ENCODE measurements at places on chromosomes 12 and 14.

DNA sequence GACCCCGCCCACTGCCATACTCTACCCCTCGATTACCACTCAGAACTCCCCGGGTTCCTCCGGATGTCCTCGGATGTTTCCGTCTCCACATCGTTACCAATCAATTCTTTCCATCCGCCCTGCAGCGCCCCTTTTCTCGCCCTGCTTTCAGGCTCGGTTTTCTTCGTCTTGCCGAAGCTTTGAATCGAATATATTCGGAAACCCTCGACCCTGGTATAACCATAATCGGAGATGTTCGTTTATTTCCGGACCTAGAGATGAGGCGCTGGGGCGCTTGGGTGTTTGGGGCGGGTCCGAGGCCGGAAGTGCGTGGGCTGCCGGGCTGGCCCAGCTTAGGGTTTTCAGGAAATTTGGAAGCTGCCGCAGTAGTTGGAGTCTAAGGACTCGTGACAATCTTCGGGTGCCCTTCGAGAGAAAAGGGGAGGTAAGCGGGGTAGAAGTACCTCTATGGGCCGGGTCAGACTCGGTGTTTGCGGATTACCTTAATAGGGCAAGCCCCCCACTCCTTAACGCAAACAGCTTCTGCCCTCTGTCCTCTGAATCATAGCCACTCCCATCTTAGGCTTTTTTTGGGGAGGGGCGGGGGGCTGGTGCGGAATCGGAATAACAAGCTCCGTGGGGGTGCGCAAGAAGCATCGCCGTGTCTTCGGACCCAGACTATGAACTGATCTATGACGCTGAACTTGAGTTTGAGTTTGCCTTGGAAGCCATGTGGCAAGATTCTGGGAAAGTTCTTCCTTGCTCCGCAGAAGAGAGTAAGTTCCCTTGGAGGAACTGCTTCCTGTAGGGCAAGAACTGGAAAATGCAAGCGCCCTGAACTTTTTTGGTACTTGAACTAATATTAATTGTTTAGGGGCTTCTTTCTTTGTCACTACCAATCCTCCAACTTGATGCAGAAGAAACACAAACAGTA lies at the start of gene C14orf119:
Gene C14orf119 (plus strand): TSS at position 310 of the 913 bp plus-strand sequence. CDS start 2,154 bp downstream, outside the sequence.
- peak; percentile 99 for DNase-seq

GRCh38 chr12:45794422-45794821 lies 64.9 kb downstream of the ARID2 start:
- no peak for DNase-seq

GRCh38 chr12:19451196-19451595 lies 11.9 kb downstream of the AEBP2 start:
- no peak for DNase-seq

- DNase-seq: peak; percentile 58
Measured at GRCh38 chr12:6370994-6371754, 4.2 kb downstream of the SCNN1A start.

- DNase-seq: no peak
Measured at GRCh38 chr14:45222485-45223262, 30.3 kb downstream of the MIS18BP1 start.

GRCh38 chr12:31263661-31264060 lies 62.3 kb downstream of the SINHCAF start:
- DNase-seq: no peak

GRCh38 chr14:92542766-92543554 lies 29.4 kb downstream of the RIN3 start:
- DNase-seq: no peak

- no peak for DNase-seq
Measured at GRCh38 chr12:7175493-7175892, 14.0 kb upstream of the PEX5 start.

GRCh38 chr14:72597252-72598233 lies 296.4 kb downstream of the DPF3 start:
- DNase-seq: no peak

- no peak for DNase-seq
Measured at GRCh38 chr12:110860833-110861296, 14.1 kb downstream of the CCDC63 start.

DNA sequence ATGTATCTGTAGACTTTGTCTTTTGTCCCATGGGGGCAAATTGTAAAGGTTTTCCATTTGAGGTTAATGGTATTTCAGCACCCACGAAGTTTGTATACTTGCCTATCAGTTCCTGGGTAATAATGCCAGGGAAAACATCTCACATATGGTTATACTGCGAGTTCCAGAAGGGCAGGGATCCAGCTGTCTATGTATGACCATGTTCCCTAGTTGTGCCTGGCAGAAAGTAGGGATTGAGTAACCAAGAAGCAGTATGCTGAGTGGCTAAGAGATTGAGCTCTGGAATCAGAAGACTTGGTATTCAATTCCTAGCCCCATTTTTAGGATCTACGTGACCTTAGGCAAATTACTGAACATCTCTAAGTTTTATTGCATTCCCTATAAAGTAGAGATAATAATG lies 173.2 kb upstream of the PWP1 start:
- DNase-seq: no peak

DNA sequence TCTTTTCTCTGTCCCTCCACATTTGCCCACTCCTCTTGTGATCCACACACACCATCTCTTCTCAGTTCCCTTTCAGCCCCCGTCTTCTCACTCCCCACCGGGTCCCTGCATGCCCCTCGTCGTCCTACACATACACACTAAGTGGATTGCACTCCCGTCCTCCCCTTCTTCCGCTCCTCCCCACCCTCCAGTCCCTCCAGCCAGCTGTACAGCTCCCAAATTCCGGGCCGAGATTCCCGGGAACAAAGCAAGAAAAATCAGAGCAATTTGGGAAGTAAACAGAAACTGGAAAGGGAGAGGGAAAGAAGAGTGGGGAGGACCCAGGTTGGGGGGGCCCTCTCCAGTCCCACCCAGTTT lies 282 bp upstream of the IGFBP6 start:
- DNase-seq: no peak

DNA sequence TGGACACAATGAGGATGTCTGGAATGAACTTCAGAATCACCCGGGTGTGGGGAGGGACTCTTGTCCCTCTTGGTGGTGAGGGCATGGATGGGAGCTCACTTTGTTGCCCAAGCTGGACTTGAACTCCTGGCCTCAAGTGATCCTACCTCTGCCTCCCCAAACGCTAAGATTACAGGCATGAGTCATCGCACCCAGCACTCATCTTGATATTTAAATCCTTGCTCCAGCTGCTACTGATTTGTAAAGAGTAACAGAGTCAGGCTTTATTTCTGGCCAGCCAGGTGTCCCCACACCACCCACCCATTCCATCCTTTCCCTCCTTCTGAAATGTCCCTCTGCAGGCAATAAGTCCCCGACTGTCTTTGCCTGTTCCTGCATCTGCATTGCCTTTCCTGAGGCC lies 4.9 kb downstream of the DDX54 start:
- no peak for DNase-seq

- DNase-seq: no peak
Measured at GRCh38 chr12:64735442-64735841, 23.8 kb downstream of the GNS start.

GRCh38 chr14:78946949-78947348 lies 776.8 kb downstream of the NRXN3 start:
- DNase-seq: no peak

DNA sequence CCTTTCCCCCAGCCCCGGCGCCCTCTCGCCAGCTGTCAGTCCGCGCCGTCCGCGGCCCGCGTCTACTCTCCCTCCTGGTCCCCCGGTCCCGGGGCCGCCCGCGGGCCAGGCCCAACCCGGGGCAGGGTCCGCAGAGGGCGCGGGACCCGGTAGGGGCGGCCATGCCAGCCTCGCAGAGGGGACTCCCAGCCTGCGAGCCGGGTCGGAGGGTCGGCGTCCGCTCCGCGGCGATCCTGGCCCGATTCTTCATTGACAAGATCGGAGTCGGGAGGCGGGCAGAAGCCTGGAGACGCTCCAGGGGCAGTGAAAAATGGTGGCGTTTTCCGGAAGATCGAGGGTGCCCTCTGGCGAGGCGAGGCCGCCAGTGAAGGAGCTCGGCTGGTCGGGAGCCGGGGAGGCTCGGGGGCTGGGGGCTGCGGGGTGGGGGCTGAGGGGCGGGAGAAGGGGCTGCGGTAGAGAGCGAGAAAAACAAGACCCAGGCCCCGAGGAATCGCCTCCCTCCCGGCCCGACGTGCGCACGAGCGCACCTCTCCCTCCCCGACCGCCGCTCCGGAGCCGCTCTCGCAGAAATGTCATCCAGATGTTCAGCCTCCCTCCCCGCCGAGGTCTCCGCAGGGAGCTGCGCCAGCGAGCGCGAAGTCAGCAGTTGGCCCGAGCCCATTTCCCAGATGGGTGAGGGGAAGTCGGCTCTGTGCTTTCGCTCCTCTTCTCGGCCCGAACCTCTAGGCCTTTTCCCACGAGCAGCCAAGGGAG lies 647 bp upstream of the TGFB3 start:
- no peak for DNase-seq

DNA sequence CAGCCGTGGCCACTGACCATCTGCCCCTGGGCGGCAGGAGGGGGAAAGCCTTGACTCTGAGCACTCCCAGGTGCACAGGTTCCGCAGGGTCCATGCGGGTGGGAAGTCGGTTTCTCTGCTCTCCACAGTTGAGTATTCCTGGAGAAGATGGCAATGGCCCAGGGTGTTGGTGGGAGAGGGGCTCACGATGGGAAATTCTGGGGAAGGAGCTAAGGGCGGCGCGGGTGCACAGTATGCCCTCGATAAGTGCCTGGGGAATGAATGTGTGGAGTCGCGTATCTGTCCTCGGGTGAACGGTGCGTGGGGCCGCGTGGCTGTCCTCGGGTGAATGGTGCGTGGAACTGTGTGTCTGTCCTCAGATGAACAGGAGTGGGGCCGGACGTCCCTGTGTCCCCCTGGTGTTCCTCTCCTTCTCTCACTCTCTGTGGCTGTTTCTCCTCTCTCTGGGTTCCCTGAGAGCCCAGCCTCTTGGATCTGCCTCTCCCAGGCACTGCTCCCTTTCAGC lies 38.0 kb downstream of the NOC4L start:
- no peak for DNase-seq

GRCh38 chr12:63313139-63313538 lies 162.1 kb upstream of the AVPR1A start:
- no peak for DNase-seq

- DNase-seq: no peak
Measured at GRCh38 chr14:37641117-37641516, 45.7 kb downstream of the TTC6 start.

- DNase-seq: no peak
Measured at GRCh38 chr12:2853626-2854025, 3.2 kb downstream of the TEX52 start.

- no peak for DNase-seq
Measured at GRCh38 chr12:77833329-77833728, 2.6 kb downstream of the NAV3 start.

DNA sequence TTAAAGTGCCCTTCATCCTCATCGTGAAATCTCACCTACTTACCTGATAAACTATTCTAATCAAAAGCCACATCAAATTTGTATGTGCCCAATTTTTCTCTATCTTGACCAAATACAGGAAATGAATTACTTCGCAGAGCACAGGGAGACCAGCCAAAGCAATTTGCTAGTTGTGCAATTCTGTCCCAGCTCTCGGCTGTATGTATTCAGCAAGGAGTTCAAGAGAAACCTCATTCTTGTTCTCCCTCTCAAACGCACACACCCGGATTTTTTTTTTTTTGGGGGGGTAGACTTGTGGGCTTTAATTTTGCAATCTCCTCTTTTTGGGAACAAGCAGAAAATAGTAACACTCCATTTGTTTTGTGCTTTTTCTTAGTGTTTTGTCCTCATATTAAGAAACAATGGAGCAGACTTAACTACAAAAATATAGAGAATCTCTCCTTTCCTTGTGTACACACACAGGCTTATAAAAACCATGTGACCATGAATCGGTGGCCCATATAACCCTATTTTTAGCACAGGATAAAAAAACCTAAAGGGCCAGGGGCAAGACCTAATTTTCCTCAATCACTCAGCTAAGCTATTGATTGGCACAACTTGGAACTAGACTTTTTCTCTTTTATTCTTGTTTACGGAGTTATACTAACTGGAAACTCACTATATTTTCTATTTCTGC lies 64.2 kb downstream of the MBIP start:
- DNase-seq: no peak

- no peak for DNase-seq
Measured at GRCh38 chr12:67269633-67270573, 745 bp downstream of the CAND1 start.

DNA sequence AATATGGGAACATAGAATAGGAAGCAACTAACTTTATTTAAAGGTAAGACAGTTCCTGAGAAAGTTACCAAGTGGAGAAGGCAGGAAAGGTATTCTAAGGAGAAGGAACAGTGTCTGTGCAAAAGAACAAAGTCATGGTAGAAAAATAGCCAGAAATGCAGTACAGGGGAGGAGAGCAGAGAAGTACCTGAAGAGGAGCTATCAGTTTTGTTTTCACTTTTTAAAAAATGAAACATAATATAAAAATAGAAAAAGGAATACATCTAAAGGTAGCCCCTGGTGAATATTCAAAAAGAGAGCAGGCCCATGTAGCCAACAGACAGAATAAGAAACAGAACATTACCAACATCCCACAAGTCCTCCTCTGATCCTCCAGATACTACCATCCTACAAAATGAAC lies 408.7 kb downstream of the ADAMTS20 start:
- DNase-seq: no peak

- no peak for DNase-seq
Measured at GRCh38 chr14:56660677-56661389, 81.2 kb downstream of the TMEM260 start.

DNA sequence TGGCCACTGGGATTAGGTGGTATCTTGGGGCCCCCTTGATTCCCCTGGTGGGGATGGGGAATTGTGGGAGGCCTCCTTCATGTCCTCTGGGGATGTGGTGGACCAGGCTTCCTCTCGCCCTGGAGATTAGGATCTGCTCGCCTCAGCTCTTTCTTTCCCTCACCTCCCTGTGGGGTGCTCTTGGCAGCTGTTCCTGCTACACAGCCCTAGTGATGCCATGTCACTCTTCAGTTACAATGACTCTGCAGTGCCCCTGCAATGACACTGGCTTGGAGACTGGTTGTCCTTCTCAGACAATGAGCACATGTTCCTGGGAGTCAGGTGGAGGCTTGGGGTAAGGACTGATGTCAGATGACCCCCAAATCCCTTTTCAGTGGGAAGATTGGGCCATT lies 83.9 kb downstream of the ADCK1 start:
- no peak for DNase-seq

DNA sequence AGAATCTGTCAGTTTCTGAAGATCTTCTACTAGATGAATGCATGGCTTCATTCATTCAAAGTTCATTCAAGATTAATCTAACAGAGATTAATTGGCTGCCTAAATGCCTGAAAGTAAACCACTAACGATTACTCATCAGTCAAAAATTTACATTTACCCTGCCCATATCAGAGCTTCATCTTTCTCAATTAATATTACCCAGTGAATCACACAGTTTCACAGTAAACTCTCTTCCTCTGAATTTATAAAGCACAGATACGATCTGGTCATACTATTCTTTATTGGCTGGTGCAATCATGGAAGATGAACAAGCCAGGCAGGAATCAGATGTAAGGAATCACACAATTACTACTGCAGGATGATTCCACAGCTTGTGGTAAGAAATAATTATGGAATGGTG lies 377.7 kb downstream of the SLC16A7 start:
- DNase-seq: no peak

Data from left renal cortex interstitium (tissue), 4 donors.